ENCODE measurements at places on chromosomes 16 and 17.

DNA sequence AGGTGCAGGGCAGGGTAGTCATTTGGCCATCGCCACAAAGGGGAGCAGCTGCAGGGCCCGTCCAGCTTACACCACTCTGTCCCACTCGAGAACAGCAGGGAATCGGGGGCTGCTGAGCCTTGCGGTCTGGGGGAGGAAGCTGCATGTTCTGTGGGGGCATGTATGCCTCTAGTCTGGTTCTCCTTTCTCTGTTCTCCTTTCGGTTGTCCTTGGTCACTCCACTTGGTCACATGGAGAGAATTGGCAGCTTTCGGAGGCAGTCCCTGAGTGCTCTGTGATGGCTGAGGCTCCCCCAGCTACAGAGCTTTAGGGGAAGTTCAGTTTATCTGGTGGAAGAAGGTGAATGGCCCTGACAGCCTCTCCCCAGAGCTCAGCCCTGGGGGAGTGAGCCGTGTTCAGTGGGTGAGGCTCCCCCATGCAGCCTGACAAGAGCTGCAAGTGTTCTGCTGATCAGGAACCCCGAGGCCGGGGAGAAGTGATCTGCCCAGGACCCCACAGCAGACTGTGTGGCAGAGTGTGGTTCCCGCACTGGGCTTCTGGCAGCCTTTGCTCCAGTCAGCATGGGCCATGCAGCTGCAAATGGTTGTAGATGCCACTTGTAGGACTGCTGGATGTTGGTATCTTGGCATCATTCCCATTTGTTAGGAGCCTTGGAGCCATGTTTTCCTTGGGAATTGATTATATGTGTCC is 22.3 kb upstream of the SMPD3 start:
- peak; percentile 11 for DNase-seq

- DNase-seq: no peak
These were observed 132.6 kb downstream of the PITPNC1 start for GRCh38 chr17:67509390-67510287.

DNA sequence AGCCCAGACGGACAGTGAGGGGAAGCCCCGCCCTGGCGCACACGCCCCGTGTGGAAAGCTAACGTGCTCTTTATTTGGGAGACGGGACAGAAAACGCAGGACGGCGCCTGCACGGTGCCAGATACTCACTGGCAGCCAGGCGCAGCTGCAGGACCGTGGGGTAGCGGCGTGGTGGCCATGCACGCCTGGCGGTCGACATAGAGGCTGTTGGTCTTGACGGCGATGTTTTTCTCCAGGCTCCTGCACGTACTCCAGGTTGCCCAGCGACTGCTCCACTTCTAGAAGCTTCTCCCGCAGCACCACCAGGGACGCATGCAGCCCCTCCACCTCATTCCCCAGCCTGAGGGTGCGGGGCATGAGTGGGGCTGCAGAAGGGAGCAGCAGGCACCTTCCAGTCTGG is 5.1 kb upstream of the C1QTNF8 start:
- no peak for DNase-seq

- no peak for DNase-seq
These were observed 1.8 kb upstream of the PIK3R6 start for GRCh38 chr17:8869114-8869815.

- DNase-seq: no peak
These were observed 10.3 kb downstream of the UTP18 start for GRCh38 chr17:51270636-51271035.

- DNase-seq: no peak
These were observed 4.2 kb upstream of the CORO1A start for GRCh38 chr16:30179195-30179594.

DNA sequence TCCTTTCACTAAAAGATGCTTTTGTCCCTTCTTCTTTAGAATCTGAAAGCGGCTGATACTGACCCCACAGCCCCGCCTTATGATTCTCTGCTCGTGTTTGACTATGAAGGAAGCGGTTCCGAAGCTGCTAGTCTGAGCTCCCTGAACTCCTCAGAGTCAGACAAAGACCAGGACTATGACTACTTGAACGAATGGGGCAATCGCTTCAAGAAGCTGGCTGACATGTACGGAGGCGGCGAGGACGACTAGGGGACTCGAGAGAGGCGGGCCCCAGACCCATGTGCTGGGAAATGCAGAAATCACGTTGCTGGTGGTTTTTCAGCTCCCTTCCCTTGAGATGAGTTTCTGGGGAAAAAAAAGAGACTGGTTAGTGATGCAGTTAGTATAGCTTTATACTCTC is 10.1 kb upstream of the TANGO6 start:
- DNase-seq: no peak

DNA sequence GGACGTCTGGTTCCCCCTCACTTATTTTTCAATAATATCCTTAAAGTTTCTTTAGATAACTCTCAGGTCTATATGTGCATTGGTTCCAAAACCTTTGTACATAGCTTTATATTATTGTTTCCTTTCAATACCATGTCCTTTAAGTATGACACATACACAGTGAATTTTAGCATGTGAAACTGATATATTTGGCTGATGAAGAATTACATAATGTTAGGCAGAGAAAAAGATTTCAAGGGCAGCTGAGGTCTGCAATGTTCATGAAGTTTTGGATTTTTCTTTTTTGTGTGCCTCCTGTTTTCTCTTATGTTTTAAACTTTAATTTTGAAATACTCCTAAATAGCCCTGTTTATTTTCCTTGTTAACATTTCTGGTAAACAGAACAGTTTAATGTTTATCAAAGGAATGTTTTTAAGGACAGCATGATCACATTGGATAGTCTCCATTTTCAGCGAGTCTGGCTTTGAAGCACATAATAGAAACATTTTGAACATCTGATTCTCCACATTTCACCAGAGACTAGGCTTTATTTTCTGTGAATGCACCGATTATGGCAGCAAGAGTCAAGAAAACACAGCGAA is 32.9 kb upstream of the FBXO47 start:
- no peak for DNase-seq

GRCh38 chr17:48995304-48995973 is 1.7 kb upstream of the IGF2BP1 start:
- DNase-seq: peak; percentile 6

DNA sequence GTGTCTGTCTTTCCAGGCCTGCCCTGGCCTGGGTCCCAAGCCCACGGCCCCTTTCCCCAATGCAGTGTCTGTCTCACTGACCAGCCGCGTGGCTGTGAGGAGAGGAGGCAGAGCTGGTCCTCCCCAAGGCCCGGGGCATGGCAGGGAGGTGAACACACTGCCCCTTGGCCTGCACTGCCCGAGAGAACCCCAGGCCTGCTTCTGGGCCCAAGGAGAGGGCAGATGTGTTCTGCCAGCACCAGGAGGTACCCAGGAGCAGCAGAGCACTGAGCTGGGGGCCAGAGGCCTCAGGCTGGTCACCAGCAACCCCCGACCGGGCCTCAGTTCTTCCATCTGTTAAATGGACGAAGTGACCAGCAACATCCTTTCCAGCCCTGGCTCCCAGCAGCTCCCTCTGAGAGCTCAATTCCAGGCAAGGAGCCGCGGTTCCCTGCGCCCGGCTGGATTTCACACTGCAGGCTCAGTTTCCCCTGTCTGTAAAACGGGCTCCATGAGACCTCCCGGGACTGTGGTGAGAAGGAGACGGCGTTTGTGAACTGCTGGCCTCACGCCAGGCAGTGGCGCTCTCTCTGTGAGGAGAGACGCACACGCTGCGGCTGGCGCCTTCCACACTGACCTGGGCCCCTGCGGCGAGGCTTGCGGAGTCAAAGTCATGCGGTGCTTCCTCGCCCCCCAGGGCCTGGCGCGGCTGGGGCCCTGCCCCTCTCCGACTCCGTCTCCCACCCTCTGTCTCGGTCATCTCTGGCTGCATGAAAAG is 8.1 kb upstream of the ZFPM1 start:
- no peak for DNase-seq

Measured in stimulated activated CD4-positive, alpha-beta T cell treated with anti-CD3 and anti-CD28 coated beads, Interleukin-4, amount 100 ng/mL, for 1 hour (primary cell).